Right ventricle myocardium superior (tissue), 1 donor: ENCODE measurements at places on chromosomes 7 and 10. TPM values are rescaled to one million over a fixed set of nuclear protein-coding genes. Genes with fewer than 3 reads are reported as not detected.

GRCh38 chr10:44422570-44423101 is 37.7 kb upstream of the CXCL12 start:
- no peak for DNase-seq

DNA sequence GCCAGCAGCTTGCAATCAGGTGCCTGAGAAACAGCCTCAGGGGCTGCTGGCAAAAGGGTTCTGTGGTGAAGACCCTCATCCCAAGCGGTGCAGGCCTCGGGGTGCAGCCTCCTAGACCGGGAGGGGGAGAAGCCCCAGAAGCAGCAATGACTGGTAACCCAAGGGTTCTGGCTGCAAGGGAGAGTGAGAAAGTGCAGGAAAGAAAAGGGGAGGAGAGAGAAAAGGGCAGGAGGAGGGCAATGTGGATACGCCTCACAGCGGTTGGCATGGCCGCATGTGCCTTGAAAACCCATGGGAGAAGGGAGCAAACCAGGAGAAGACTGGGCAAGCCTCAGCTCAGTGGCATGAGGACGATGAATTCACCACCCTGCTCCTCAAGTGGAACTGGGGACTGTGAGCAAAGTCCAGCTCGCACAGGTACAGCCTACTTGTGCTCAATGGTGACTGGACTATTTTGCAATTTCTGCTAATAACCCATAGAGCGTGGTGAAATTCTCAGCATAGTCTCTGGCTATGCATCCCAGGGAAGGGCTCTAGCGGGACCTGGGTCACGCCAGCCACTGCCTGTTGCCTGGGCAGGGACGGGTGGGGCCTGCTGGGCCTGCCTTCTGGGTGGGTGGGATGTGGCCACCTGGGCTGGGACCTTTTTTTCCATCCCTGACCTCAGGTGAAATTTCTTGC is 6.2 kb downstream of the CLRN3 start:
- no peak for DNase-seq

GRCh38 chr10:35887685-35888084 is 245.6 kb upstream of the FZD8 start:
- DNase-seq = no peak

DNA sequence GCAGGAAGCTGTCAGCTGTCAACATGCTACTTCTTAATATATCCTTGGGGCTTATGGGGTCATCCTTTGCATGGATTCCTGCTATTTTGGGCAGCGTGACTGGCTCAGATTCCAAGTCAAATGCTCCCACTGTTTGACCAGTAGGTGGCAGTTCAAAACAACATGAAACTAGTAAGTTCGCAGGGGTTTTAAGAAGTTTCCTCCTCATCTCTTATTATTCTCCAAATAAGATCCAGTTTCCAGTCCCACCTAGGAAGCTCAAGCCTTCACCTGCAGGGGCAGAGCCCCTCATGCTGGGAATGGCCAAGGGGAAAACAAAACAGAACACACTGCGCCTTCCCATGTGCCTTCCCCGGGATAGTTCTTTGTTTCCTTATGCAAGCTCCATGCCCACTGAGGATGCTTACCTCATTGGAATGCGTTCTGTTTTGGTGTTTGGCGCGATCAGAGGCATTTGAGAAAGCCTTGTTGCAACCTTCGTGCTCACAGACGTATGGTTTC is 259.8 kb downstream of the GLI3 start:
- DNase-seq = no peak

DNA sequence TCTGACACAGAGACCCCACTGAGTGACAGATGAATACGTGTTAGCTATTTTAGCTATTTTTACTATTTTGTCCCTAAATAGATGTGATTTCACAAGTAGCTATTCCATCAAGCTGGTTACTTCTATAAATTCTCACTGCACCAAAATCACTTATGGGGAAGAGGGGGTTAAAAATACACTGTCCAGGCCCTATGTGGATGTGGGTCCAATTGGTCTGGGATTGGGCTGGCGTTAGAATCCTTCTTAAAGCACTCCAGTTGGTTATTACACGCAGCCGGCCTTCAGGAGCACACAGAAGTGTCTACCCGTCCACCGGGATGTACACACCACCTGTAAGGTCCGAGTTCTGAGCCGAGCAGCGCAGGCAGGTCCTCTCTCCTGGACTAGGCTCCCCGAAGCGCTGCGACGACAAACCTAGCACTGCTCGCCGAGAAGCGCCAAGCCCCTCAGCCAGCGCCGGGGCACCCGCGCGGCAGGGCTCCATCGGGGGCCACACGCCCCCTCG is 222.3 kb upstream of the MKLN1 start:
- no peak for DNase-seq

GRCh38 chr7:77824636-77825035 is 26.1 kb downstream of the PHTF2 start:
- DNase-seq = no peak

GRCh38 chr7:130758429-130759056 is 24.5 kb upstream of the KLF14 start:
- DNase-seq = no peak

DNA sequence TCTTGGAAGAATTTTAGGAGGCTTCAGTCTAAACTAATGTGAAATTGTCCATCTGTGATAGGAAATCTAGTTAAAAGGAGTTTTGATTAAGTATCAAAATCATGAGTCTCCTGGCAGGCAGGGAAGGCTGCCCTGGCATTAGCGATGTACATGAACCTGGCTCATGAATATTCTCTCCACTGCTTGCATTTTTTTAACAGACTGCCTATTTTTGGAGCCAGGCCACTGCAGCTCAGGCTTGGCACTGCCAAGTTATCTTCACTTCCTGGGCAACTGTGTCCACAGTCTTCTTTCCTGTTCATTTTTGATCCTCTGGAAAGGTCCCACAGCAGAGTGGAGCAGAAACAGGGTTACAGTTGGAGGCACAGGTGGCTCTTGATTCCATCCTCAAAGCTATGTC is 7.0 kb downstream of the GPR26 start:
- no peak for DNase-seq

Gene WNT16
- not detected for total RNA-seq

GRCh38 chr10:77859200-77859864 is 67.2 kb downstream of the DLG5 start:
- no peak for DNase-seq

DNA sequence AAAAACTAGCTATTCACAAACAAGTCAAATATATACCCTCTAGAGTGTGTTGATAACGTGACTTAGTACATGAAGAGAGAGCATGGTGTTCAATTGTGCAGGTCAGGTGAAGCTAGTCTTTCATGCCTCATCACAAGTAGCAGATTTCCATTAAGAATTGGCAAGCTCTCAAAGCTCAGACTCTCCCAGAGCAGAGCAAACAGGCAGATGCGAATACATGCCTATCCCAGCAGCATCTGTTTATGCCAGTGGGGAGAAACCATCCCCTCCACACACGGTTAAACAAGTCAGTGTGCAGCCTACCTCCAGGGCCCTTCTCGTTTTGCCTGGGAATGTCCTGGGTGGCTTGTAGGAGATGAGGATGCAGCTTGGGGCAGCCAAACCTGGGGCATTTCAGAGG is 532.5 kb upstream of the C7orf33 start:
- no peak for DNase-seq

Gene PRPS1L1
- total RNA-seq = not detected

- DNase-seq = no peak
Measured at GRCh38 chr10:34649385-34649784, 165.7 kb downstream of the PARD3 start.

Gene STAMBPL1
- total RNA-seq = 2.0 TPM

DNA sequence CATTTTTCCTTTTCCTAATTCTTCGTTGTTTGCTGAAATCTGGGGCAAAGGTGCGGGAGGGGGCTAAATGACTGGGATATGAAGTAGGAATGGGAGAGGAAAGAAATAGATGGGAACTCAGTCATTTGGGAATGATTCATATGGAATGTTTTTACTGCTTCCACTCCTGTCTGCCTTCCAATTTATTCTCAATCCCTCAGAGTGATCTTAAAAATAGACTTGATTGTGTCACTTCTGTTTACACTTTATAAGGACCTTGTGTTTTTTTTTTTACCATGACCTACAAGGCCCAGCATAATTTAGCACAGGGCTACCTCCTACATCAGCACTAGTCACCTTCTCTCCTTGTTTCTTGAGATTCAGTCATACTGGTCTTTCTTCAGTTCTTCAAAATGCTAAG is 97.9 kb downstream of the PTEN start:
- DNase-seq = no peak

GRCh38 chr10:111277661-111278060 is 200.8 kb downstream of the ADRA2A start:
- no peak for DNase-seq

Gene CHST15
- 3.0 TPM for total RNA-seq

- no peak for DNase-seq
Measured at GRCh38 chr7:155921086-155921803, 109.0 kb upstream of the SHH start.

- DNase-seq = no peak
Measured at GRCh38 chr7:157539521-157539920, 202.7 kb downstream of the DNAJB6 start.

Gene PSD
- 0.89 TPM for total RNA-seq

- no peak for DNase-seq
Measured at GRCh38 chr10:24193330-24193729, 15.6 kb upstream of the KIAA1217 start.

Gene C7orf57
- total RNA-seq = not detected

- peak; percentile 80 for DNase-seq
Measured at GRCh38 chr7:6160191-6160623, 112.2 kb downstream of the CYTH3 start.

- DNase-seq = no peak
Measured at GRCh38 chr7:81604808-81605174, 165.1 kb downstream of the HGF start.

Gene PRKAR2B
- total RNA-seq = 16.3 TPM

Gene SPDYE16
- not detected for total RNA-seq

- DNase-seq = no peak
Measured at GRCh38 chr10:50316174-50316573, 64.9 kb upstream of the ASAH2 start.

GRCh38 chr7:82539969-82540368 is 96.4 kb upstream of the CACNA2D1 start:
- no peak for DNase-seq

DNA sequence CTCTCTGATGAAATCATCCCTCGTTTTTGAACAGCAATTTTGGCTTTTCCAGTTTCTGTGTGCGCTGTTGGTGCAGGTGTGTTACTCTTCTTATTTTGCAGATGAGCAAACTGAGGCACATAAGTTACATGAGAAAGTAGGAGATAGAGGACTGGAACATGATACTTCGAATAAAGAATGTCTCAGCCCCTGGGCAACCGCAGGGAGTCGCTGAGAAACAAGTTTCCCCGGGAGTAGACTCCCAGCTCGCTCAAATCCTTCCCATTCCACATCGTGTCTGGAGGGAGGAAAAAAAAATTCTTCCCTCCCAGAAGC is 18.0 kb downstream of the MXI1 start:
- no peak for DNase-seq

DNA sequence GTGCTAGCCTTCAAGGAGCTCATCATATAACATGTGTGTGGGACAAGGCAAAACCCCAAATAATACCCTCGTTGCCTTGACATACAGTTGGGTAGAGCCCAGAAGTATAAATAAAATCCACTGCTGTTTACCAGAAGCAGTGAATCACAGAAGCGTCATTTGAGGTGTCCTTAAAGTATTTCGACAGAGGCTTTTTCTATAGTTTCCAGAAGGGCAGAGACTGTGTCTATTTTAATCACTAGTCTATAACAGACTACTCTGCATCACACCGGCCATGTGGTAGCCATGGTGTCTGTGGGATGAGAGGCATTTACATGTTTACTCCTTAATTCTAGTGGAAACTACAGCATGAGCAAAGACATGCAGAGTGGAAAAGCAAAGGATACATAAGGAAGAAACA is 131.3 kb downstream of the CTTNBP2 start:
- no peak for DNase-seq

Gene THSD7A
- total RNA-seq = 0.70 TPM
